Stimulated activated naive CD4-positive, alpha-beta T cell treated with Interleukin-2 at 50 U/mL for 16 hours (primary cell): ENCODE measurements at places on chromosomes 7 and 10.

- no peak for DNase-seq
These were observed 46.3 kb downstream of the VPS41 start for GRCh38 chr7:38862666-38863065.

- no peak for DNase-seq
These were observed 55.5 kb upstream of the ODAD2 start for GRCh38 chr10:28054228-28054860.

GRCh38 chr7:118245267-118246040 lies 20.9 kb downstream of the ANKRD7 start:
- no peak for DNase-seq

GRCh38 chr7:85823396-85824080 lies 636.7 kb upstream of the SEMA3D start:
- DNase-seq, result no peak

DNA sequence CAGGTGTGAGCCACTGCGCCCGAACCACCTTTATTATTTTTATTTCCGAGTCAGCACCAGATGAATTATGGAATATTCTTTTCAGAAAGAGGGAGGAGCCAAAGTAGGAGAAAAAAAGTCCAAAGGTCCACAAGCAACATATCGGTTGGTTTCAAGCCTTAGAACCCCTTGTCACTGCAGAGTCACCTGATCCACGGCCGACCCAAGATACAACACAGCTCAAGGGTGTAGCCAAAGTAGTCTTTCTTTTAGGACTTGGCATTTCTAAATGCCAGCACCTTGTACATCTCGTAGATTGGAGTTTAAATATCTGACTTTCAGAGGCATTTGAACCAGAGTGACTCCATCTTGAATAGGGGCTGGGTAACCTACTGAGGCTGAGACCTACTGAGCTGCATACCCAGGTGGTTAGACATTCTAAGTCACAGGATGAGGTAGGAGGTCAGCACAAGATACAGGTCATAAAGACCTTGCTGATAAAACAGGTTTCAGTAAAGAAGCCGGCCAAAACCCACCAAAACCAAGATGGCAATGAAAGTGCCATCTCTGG lies 113.9 kb upstream of the ANLN start:
- no peak for DNase-seq

- no peak for DNase-seq
These were observed 170.1 kb downstream of the ARHGAP12 start for GRCh38 chr10:31758495-31758894.

- no peak for DNase-seq
These were observed 129.6 kb downstream of the SMURF1 start for GRCh38 chr7:99014113-99014985.

DNA sequence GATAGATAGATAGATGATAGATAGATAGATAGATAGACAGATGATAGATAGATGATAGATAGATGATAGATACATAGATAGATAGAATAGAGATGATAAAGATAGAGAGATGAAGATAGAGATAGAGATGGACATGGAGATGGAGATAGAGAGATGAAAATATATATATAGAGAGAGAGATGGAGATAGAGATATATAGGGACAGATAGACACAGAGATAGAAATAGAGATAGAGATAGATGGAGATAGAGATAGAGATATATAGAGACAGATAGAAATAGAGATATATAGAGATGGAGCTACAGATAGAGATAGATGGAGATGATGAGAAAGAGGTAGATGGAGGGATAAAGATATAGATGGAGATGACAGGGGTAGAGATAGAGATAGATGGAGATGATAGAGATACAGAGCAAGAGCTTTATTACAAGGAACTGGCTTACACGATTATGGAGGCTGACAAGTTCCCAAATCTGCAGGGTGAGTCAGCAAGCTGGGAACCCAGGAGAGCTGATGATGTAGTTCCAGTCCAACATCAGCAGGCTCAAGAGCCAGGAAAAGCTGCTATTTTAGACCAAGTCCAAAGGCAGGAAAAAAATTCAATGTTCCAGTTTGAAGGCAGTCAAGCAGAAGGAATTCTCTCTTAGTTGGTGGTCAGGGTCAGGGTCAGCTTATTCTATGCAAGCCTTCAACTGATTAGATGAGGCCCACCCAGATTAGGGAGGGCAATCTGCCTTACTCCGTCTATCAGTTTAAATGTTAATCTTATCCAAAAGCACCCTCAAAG lies 37.1 kb downstream of the CAV1 start:
- no peak for DNase-seq

DNA sequence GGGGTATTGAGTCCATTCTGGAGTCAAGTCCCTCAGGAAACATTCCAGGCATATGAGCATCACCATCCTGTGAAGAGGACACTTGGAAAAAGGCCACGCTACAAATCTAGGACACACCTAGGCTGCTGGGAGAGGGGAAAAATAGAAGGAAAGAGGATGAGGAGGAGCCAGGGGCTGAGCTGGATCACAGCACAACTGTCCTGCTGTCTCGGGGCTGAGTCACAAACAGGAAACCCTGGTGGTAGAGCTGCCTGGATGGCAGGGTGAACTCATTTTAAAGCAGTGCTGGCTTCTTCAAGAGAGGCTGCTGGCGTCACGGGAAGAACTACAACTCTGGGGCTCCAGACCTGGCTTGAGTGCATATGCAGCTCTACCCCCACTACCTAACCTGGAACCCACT lies 151.5 kb downstream of the RNF216 start:
- DNase-seq, result no peak
